ENCODE measurements at places on chromosomes 11 and 22.

GRCh38 chr11:33716243-33716642, 15.6 kb upstream of the C11orf91 start:
- no peak for DNase-seq

- DNase-seq, result no peak
Measured at GRCh38 chr11:124167826-124168231, 15.3 kb upstream of the OR10D3 start.

DNA sequence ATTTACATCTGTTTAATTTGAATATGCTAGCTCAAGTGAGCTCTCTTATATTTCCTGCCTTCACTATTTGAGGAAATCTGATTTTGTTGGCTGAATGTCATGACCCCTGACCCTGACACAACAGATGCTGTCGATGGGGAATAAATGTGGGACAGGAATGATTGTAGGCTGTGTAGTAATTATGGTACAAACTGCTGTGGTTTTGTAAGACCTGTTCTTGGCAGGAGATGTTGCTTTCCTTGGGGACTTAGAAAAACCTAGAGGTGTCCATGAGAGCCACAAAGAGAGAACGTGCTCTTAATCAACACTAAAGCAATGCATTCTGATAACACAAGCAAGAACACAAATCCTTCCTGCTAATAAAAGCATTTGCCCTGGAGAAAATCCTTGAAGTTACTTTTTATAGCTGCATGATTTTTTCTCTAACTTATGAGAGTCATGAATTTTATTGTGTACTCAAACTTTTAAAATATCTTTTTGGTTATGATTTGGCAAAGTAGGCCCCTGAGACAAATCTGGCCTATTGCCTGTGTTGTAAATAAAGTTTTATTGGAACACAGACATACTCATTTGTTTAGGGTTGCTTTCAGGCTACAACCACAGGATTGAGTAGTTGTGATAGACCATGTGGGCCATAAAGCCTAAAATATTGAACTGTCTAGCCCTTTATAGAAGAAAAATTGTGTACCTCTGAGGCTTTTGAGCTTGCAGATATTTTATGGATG, 90.2 kb downstream of the DDX10 start:
- DNase-seq, result no peak

DNA sequence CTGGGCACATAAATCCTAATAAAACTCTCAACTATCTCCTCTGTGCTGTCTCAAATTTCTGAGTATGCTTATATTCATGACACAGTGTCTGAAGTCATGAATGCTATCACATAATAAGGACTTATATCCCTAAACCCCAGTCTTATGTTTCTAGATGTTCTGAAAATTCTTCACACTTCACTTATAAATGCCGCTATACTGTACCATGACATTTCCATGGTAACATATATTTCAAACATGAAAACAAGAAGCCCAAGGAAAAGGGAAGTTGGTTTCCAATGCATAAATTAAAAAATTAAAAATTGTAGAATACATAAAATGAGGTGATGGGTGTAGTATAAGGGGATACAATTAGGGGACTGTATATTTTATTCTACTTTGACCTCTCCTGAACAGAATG, 11.7 kb downstream of the GVQW3 start:
- no peak for DNase-seq

DNA sequence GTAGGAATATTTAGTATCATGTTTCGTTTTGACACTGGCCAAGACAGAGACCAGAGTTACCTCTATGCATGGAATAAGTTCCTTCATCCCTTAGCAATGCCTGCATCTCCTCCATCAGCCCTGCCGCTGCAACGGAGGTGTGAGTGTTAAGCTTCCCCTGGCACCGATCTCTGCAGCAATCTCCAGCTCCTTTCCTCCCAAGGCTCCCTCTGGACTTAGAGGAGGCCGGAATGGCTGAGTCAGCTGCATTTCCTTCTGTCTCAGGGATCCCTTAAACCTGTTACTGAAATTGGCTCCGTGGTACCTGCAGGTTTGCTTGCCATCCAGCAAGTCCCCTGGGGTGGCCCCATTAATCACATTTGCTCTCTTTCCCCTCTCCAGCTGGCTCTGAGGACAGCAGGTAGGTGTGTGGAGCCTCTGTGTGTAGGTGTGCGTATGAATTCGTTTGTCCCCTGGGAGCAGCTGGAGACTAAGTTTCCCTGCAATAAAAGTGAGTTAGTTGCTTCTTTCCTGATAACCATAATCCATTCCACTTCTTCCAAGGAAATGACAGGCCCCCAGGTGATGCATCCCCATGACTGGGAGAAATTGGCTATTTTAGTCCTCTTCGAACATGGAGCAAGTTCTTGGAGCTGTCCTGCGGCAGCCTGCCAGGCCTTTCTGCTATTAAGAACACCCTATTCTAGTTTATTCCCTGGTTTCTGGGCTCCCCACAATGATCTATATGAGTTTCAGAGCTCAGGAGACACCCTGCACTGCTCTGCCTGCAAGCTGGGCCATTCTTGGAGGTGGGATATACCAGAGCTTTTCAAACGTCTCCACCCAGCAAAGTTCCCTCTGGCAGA, 457.2 kb upstream of the CADM1 start:
- DNase-seq, result no peak

DNA sequence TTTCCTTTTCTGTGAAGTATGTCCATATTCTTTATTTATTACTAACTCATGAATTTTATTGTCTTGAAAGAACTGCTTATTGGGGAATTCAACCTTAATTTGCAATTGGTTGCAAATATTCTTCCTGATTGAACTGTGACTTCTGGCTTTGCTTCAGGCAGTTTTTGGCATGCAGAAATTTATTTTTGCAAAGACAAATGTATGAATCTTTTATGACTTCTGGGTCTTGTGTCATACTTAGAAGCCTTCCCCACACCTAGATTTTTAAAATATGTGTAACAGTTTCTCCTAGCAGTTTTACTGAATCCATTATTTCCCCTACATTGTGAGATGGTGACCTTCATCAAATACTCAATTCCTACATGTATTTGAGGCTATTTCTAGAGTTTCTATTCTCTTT, 12.3 kb downstream of the MRE11 start:
- no peak for DNase-seq

DNA sequence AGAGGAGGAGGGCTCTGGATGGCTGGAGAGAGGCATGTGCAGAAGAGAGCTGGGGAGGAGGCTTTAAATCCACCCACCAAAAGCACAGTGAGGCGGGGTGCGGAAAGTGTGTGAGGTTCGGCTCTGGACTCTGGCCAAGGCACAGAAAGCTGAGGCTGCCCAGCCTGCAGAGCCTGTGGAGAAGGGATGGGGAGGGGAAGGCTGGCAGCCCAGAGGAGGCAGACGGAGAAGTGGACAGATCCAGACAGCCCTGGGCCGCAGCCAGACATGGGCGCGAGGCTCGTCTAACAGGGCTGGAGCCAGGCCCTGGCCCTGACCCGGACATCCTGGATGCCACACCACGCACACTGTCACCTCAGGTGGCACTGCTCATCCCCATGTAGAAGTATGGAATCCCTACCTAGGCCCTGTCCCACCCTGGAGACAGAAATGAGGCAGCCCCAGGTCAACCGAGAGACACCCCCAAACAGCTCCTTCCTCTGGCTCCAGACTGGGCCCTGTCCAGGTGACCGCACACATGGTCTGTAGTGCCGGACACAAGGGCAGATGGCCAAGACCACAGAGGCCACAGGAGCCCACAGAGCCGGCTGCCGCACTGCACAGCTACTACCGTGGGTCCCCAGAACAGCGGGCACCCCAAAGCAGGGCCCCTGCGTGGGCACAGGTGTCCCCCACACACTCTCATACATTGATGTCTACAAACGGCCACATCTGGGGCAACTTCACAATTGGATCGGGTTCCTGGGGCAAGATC, 16.6 kb upstream of the MOB2 start:
- no peak for DNase-seq

- no peak for DNase-seq
Measured at GRCh38 chr22:38465673-38466490, 2.0 kb upstream of the KDELR3 start.

Data from activated CD8-positive, alpha-beta memory T cell treated with anti-CD3 and anti-CD28 coated beads, Interleukin-2, amount 50 U/mL, for 4 hours (primary cell).